IgD-negative memory B cell (primary cell): ENCODE measurements at places on chromosomes 4 and X. TPM values are rescaled to one million over a fixed set of nuclear protein-coding genes. Genes with fewer than 3 reads are reported as not detected.

XAGE1A gene
- not detected for polyA plus RNA-seq

CRMP1 gene
- not detected for polyA plus RNA-seq

RAB41 gene
- not detected for polyA plus RNA-seq

XAGE1B gene
- polyA plus RNA-seq: not detected

STOX2 gene
- polyA plus RNA-seq: not detected

LARP7 gene
- 44.7 TPM for polyA plus RNA-seq

FOXP3 gene
- 0.09 TPM for polyA plus RNA-seq

PLAC8 gene
- polyA plus RNA-seq: 884 TPM
